Mesothelial cell of epicardium (in vitro differentiated cells): ENCODE measurements at places on chromosomes 12 and 14.

GRCh38 chr14:86604561-86604960 lies 1074.6 kb downstream of the FLRT2 start:
- no peak overlapping the region for H3K4me3 ChIP-seq
- H3K36me3 ChIP-seq: no peaks in the 10 kb centered on the region
- no peak overlapping the region for H3K27ac ChIP-seq
- peaks cover 2% of the 10 kb centered on the region for H3K27me3 ChIP-seq
- DNase-seq: no peak
- no peaks in the 10 kb centered on the region for H3K4me1 ChIP-seq

GRCh38 chr12:11748903-11749302 lies 99.4 kb downstream of the ETV6 start:
- peaks cover 4% of the 10 kb centered on the region for H3K36me3 ChIP-seq
- no peak overlapping the region for H3K4me3 ChIP-seq
- no peak for DNase-seq
- H3K27ac ChIP-seq: no peak overlapping the region

DNA sequence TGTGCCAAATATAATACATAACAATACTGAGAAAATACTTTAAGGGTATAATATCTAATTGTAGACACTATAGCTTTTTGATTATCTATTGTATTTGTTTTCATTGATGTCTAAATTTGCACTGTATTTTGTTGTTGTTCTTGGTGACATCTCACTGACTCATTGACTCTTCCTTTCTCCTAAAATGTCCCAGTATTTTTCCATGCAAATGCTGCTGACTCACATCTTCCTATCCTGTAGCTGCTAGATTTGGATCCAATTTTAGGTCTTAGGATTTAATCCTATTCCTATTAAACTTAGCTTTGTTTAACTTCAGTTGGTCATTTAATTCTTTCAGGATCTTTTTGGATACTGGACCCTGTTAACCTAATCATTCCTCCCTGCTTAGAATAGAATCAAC lies 148.5 kb downstream of the TMTC2 start:
- no peak overlapping the region for H3K4me3 ChIP-seq
- no peaks in the 10 kb centered on the region for H3K27me3 ChIP-seq
- DNase-seq: no peak
- H3K36me3 ChIP-seq: no peaks in the 10 kb centered on the region
- H3K27ac ChIP-seq: no peak overlapping the region
- H3K4me1 ChIP-seq: peaks cover 11% of the 10 kb centered on the region

DNA sequence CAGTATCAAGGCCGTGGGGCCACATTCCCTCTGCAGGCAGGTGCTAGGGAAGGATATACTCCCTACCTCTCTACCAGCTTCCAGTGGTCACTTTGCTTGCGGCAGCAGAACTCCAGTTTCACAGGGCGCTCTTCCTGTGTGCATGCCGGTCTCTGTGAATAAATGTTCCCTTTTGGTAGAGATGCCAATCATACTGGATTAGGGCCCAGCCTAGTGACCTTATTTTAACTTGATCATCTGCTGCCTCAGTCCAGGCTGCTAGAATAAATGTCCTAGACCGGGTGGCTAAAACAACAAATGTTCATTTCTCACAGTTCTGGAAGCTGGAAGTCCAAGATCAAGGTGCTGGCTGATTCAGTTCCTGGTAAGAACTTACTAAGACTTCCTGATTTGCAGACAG lies 198.8 kb upstream of the TMEM132C start:
- H3K27me3 ChIP-seq: peaks cover 12% of the 10 kb centered on the region
- no peaks in the 10 kb centered on the region for H3K4me1 ChIP-seq
- no peak overlapping the region for H3K27ac ChIP-seq

- no peaks in the 10 kb centered on the region for H3K36me3 ChIP-seq
- peak overlapping the region; percentile 15 for H3K27ac ChIP-seq
- peaks cover 22% of the 10 kb centered on the region for H3K4me1 ChIP-seq
- H3K27me3 ChIP-seq: no peaks in the 10 kb centered on the region
- no peak for DNase-seq
Measured at GRCh38 chr14:51806026-51807023, 54.1 kb upstream of the GNG2 start.

GRCh38 chr14:105201156-105201924 lies 20.2 kb upstream of the NUDT14 start:
- H3K4me1 ChIP-seq: no peaks in the 10 kb centered on the region
- H3K27ac ChIP-seq: no peak overlapping the region
- no peak overlapping the region for H3K4me3 ChIP-seq
- DNase-seq: no peak

- H3K27me3 ChIP-seq: no peaks in the 10 kb centered on the region
- no peaks in the 10 kb centered on the region for H3K36me3 ChIP-seq
- DNase-seq: no peak
- peaks cover 62% of the 10 kb centered on the region for H3K4me1 ChIP-seq
- no peak overlapping the region for H3K4me3 ChIP-seq
Measured at GRCh38 chr12:89252284-89252683, 100.0 kb downstream of the DUSP6 start.
